ENCODE measurements at places on chromosomes 6 and 20.

DNA sequence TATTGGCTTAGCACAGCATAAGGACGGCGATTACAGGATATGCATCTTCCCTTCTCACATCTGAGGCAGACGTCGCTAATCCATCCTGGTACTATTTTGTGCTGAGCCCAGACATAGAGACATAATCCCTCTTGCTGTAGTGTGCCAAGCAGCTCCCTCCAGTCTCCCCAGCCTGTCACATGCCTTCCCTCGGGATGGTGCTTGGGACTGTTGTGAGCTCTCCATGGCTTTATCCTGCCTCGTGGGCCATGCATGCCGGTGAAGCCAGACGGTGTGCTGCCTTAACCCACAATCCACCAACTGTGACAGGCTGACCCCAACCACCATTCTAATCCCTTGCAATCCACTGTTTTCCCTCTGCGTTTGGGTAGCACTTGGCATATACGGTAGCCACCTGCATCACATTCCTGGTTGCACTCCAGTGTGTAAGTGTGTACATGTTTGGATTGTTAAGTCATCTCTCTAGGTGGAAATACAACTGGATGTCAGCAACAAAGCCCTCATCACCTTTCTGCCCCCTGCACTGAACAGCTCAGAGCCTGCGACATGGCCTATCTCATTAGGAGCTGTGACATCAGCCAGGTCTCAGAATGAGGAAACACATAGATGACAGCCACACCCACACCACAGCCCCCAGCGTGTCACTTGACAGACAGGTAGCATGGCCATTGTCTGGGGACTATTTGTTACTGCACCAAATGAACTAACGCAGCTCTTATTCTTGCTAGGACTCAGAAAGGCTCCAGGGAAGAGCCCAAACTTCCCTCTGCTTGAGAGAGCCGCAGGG, 374.8 kb upstream of the CDH4 start:
- no peak for DNase-seq

DNA sequence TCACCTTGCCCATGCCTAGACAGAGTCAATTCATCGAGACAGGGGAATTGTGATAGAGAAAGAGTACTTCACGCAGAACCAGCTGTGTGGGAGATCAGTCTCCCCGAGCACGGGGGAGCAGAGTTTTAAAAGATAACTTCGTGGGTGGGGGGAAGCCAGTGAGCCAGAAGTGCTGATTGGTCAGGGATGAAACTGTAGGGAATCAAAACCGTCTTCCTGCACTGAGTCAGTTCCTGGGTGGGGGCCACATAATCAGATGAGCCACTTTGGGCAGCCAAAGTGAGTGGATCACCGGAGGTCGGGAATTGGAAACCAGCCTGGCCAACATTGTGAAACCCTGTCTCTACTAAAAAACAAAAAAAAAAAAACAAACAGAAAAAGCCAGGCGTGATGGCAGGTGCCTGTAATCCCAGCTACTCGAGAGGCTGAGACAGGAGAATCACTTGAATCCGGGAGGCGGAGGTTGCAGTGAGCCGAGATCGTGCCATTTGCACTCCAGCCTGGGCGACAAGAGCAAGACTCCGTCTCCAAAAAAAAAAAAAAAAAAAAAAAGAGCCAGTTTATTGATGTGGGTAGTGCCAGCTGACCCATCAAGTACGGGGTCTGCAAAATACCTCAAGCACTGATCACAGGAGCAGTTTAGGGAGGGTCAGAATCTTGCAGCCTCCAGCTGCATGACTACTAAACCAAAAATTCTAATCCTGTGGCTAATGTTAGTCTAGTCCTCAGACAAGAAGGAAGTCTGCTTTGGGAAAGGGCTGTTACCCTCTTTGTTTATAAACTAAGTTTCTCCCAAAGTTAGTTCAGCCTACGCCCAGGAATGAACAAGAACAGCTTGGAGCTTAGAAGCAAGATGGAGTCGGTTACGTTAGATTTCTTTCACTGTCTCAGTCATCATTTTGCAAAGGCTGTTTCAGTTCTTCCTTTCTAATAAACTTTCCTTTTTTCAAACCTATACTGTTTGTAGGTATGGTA, 3.9 kb upstream of the TRIM39 start:
- DNase-seq = no peak

DNA sequence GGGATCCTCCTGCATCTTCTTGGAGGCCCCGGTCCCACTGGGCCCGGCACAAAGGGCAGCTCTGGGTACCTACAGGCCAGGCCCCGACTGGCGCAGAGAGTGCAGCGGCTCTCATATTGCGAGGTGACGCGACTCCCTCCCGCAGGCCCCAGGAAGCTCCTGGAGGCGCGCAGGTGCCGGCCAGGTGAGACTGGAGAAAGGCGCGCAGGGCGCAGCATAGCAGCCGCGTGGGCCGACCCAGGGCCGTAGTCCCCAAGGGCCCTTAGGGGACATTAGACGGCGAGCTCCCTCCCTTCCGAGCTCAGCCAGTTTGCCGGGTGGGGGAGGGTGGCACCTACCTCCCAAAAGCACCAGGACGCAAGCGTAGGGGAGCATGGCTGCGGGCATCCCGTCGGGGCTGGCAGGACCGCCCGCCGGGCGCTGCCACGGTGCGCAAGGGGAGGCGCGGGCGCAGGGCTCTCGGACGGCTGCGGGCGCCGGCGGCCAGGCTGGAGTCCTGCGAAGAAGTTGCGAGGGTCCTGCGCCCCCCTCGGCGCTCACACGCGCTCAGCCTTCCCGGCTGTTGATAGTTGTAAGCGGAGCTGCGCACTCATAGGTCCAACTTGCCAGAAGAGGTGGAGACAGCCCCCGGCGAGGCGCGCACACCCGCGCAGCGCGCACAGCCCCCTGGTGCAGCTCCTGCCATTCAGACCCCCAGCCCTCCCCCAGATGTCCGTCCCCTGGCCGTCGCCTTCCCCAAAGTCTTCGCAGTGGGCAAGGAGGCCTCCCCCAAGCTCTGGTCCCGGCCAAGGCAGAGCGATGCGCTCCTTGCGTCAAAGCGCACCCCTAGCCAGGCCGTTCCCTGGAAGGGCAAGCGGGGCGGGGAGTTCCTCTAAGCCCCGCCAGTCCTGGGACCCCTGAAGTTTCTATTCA, 622 bp downstream of the APCDD1L start:
- no peak for DNase-seq

GRCh38 chr6:74967821-74968220, 238.0 kb downstream of the COL12A1 start:
- DNase-seq = no peak

DNA sequence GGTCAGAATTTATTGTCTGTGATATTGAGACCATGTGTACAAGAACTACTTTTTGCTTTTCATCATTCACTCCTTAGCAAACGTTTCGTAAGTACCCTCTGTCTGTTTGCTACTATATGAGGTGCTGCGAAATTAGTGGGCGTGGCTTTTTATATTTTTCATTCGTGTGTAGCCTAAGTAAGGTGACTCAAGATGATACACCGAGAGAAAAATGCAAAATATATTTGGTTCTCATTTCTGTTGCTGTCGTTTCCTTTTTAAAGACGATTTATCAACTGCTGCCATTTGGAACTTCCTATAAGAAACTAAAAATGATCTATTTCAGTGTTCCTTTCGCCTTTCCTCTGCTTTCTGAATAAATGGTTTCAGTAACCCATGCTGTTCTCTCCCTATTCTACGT, 61.2 kb downstream of the VAPB start:
- no peak for DNase-seq

- DNase-seq = peak; percentile 18
These were observed at the start of gene SRC for GRCh38 chr20:37345339-37346235. Gene SRC (plus strand): TSS chr20:37346140. CDS start chr20:37384154, 38,014 bp downstream.
